NCI-H1105 treated with DMSO at 0.1 percent for 48 hours (cell line): ENCODE measurements at places on chromosomes 2 and 18.

DNA sequence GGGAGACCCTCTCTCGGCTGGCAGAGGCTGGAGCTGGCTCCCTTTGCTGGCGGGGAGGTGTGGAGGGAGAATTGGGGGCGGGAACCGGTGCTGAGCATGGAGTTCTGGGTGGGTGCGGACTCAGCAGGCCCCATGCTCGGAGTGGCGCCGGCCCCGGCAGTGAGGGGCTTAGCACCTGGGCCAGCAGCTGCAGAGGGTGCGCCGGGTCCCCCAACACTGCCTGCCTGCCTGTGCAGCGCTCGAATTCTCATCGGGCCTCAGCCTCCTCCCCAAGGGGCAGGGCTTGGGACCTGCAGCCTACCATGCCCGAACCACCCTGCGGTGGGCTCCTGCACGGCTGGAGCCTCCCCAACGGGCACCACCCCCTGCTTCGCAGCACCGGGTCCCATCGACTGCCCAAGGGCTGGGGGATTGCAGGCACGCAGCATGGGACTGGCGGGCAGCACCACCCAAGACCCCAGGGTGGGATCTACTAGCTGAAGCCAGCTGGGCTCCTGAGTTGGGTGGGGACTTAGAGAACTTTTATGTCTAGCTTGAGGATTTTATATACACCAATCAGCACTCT is 129.8 kb downstream of the LRRC30 start:
- DNase-seq = no peak

GRCh38 chr2:163302141-163302540 is 433.7 kb downstream of the FIGN start:
- DNase-seq = no peak

GRCh38 chr2:201532686-201533304 is 81.3 kb downstream of the STRADB start:
- no peak for DNase-seq

DNA sequence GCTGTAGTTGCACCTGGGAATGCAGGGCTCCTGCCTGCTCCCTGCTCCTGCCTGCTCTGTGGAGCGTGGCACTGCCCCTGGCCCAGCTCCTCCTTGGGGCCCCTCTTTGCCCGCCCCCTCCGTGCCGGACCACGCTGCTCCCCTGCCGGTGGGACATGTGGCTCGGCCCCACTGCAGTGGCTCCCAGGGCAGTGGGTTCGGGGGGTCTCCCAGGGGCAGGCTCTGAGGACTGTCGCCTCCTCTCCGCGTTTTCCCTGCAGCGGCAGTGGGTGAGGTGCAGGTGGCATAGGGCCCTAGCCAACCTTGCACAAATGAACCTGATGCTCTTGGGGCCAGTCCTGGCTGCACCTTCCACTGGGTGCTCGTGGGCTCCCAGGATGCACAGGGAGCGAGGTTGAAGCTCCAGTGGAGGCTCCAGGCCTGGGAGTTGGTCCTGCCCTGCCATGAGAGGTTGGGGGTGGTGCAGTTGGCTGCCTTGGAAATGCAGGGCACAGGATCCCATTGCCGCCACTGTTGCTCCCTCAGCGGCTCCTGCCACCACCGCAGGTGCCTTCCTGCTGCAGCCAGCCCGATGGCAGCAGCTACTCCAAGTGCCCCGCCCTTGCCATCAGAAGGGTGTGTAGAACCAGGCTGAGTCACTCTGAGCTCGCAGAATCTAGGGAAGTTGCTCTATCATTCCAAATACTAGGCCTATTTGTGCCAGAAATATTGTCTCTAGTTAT is 313.1 kb upstream of the SYT4 start:
- no peak for DNase-seq
